ENCODE measurements at places on chromosomes 4 and X. TPM values are rescaled to one million over a fixed set of nuclear protein-coding genes. Genes with fewer than 3 reads are reported as not detected.

DNA sequence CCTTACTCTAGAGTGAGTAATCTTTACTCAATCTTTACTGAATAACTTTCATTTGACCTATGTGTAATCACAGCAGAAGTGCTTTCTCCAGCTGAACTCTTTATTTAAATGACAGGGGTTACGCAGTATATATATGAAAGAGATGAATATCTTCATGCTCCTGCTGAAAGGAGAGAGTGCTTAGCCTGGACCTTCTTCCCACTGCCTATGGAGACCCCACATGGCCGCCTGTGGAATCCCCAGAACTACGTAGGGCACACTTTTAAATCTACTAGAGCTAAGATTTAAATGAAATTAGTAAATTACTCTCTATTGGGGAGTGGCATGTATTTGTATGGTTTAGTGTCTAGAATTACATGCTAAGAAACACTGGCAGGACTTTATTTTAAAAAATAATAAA lies 391.2 kb downstream of the ANKRD50 start:
- DNase-seq, result no peak

DNA sequence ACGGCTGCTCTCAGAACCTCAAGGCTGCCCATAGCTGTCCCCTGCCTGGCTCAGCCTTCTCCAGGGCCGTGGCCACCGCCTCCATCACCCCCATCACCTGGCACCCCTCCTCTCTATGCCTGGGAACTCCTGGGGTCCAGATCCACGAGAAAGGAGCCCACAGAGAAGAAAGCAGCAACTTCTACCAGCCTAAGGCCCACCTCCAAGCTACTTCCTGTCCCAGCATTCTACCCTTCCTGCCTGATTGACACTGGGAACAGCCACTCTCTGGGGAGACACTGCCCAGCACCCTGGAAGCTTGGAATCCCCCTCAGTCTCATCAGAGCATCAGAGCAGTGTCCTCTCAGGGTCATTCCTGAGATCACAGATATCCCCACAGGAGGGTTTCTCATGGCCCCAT lies 36.9 kb upstream of the PROM1 start:
- DNase-seq, result no peak

GRCh38 chrX:18578546-18578945 lies 93.4 kb downstream of the RS1 start:
- DNase-seq, result no peak

Gene GPRASP2
- total RNA-seq, result 14.5 TPM

- DNase-seq, result no peak
Measured at GRCh38 chrX:108271397-108271787, 166.8 kb downstream of the COL4A6 start.

GRCh38 chr4:74874753-74875367 lies 58.1 kb upstream of the PARM1 start:
- DNase-seq, result peak; percentile 63

DNA sequence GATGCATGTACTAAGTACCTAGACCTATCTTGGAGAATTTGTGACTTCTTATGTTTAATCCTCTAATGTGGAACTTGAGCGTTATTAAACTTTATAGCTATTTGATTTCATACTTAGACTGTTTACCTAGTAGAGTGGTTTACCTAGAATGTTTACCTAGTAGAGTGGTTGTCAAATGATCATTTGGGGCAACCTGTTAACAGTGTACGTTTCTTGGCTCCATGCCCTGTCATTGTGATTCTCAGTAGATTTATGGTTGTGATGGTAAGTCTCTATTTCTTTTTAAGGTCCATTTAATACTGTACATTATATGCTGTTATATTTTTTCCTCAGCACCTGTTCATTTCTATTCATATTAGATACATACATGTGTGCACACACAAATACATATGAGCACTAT lies 233.0 kb upstream of the MAD2L1 start:
- DNase-seq, result no peak

DNA sequence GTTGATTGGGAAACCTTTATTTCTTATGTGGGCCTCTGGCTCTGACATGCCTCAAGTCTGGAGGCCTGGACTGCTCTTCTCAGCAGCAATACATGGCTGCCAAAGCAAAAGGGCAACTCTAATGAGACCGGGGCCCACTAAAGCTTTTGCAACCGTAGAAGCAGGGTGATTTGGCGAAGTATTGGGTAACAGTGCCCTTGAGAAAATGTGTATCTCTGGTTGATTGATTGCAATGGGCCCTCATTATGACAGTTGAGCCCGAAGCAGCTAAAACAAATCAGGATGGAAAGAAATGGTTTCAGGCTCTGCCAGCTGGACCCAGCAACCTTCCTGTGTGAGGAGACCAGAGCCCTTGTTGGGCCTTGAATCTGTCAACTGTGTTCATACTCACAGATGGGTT lies 73.4 kb downstream of the CLCN4 start:
- DNase-seq, result no peak

DNA sequence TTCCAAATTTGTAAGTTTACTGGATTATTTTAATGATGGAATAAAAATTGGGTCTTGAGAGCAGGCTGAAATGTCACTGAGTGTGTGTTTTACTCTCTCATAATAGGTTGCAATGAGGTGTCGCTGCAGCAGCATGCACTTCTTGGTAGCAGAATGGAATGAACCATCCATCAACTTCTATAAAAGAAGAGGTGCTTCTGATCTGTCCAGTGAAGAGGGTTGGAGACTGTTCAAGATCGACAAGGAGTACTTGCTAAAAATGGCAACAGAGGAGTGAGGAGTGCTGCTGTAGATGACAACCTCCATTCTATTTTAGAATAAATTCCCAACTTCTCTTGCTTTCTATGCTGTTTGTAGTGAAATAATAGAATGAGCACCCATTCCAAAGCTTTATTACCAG lies 2.6 kb downstream of the SAT1 start:
- no peak for DNase-seq

DNA sequence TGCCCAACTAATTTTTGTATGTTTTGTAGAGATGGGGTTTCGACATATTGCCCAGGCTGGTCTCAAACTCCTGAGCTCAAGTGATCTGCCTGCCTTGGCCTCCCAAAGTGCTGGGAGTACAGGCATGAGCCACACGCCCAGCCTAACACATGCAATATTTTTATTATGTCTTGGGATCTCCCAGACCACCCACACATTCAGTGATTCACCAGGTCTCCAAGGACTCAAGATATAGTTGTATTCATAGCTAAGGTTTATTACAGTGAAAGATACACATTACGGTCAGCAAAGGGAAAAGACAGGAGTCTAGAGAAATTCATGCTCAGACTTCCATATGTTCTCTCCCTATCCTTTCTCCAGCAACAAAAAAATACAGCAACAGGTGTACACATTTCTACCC lies 25.5 kb upstream of the FAM120C start:
- no peak for DNase-seq

Gene PALLD
- 38.6 TPM for total RNA-seq

DNA sequence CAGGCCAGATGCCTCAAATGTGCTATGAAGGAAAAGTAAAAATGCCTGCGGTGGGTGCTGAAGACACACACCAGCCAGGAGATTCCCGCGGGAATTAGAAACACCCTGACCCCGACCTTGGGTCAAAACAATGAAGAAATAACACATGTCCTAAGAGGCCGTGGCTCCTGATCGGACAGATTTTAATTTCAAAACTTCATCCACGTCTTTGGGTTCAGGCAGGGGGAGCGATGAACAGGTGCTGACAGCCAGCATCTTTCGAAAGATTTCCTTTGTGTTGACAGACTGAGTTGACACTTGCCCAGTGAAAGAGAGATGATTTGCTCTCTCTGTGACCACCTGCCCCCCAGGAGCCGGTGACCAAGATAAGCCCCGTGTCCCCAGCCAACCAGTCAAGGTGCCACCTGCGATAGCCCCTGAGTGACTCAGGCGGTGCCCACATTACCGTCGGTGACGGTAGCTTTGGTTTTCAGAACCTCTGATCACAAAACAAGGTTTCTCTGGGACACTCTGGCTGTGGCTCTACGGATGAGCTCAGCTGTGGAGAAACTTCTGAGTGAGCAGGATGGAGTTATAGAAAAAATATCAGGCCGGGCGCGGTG lies 11.0 kb upstream of the IL3RA start:
- no peak for DNase-seq

- no peak for DNase-seq
Measured at GRCh38 chrX:123256378-123256777, 72.3 kb downstream of the GRIA3 start.

Gene MAGEB18
- not detected for total RNA-seq

- no peak for DNase-seq
Measured at GRCh38 chr4:68462691-68463090, 15.4 kb downstream of the TMPRSS11E start.

DNA sequence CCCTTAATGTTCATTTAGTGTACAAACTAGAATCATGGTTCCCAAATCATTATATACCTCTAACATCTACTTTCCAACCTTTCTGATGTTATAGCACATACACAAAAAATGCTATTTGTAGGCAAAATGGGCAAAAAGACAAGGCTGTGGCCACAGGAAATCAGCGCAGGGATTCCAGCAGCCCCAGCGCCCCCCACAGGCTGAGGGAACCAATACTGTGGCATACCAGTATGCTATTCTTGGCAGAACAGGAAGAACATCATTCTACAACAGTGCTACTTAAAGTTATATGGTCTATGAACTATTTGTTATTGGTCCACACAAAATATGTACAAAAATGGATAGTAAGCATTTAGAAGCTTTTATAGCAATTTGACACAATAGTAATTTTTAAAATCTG lies 25.3 kb downstream of the STEEP1 start:
- DNase-seq, result no peak

Gene TRPC5OS
- not detected for total RNA-seq

Gene ERCC6L
- total RNA-seq, result 1.2 TPM

Gene TXK
- 0.87 TPM for total RNA-seq

GRCh38 chrX:47662144-47662657 lies 3.2 kb upstream of the UXT start:
- no peak for DNase-seq

GRCh38 chr4:76998251-76998901 lies 48.8 kb downstream of the SEPTIN11 start:
- DNase-seq, result no peak

DNA sequence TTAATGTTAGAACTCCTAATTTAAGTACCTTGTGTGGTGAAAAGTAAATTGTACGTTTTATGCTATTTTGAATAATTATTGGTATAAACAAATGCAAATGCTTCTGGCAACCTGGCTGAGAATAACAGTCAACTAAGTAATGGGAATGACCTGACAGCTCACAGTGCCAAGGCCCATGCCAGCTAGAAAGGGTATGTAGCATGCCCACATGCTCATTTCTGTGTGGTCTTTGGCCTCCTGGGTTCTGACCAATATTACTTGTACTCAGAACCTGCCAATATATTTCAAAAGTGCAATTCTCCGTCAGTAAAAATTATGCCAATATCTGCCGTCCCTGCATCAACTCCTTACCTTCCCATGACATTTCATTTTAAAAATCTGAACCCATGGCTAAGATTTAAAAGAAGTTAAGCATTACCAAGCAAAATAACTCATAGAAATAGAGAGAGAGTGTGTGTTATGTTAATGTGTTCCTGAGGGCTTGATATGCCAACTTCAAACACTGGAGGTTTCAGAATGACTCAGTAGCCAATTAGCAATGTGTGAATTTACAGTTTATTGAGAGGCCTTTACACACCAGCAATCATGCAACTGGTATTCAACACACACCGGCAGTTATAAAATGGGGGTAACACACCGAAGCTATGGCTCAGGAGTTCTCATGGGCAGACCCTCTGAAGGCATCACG lies 820.8 kb downstream of the FSTL5 start:
- DNase-seq, result no peak

- DNase-seq, result no peak
Measured at GRCh38 chr4:134243742-134244713, 42.4 kb upstream of the PABPC4L start.

- DNase-seq, result no peak
Measured at GRCh38 chr4:48331577-48332330, 9.6 kb upstream of the SLAIN2 start.

Gene HSFX4
- not detected for total RNA-seq

DNA sequence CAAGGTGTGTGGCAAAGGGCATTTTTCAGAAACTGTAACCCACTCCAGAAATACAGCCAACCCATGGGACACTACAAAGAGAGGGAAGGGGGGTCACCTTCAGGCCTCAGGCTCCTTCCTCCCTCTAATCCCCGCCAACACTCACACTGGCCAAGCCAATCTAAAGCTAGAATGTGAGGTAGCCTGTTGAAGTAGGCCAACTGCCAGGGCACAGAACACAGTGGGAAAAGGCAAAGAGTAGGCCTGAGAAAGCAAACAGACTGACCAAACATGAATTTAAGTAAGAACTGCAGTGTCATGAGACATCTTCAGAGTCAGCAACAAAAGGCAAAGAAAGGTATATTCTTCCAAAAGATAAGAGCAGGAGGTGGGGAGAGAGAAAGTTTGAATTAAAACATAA lies 289.0 kb downstream of the HNRNPD start:
- no peak for DNase-seq

DNA sequence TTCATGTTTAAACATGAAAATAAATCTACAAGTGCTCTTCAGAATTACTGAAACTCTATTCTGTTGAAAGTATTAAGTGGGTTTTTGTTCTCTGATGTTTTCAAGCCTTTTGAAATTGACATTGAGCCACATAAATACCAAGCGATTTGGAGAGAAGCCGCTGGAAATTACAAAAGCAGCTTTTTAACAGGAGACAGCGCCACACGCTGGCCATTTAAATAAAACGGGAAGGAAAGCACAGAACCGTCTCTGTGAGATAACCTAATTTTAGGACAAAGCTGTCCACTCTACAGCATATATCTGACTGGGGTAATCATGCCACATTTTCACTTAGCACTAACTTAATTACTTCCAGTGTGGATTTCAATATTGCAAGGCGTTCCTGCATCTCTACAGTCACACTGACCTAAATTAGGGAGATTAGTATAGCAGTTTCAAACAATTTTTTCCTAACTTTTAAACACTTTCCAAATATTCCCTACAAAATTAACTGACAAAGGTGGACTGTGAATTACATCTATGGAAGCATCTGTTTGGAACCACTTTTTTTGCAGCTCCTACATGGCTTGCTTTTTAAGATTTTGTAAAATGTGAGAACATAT lies 6.8 kb upstream of the ANOS1 start:
- no peak for DNase-seq

- no peak for DNase-seq
Measured at GRCh38 chr4:7799306-7799705, 140.4 kb downstream of the AFAP1 start.

Gene STARD8
- 12.7 TPM for total RNA-seq

DNA sequence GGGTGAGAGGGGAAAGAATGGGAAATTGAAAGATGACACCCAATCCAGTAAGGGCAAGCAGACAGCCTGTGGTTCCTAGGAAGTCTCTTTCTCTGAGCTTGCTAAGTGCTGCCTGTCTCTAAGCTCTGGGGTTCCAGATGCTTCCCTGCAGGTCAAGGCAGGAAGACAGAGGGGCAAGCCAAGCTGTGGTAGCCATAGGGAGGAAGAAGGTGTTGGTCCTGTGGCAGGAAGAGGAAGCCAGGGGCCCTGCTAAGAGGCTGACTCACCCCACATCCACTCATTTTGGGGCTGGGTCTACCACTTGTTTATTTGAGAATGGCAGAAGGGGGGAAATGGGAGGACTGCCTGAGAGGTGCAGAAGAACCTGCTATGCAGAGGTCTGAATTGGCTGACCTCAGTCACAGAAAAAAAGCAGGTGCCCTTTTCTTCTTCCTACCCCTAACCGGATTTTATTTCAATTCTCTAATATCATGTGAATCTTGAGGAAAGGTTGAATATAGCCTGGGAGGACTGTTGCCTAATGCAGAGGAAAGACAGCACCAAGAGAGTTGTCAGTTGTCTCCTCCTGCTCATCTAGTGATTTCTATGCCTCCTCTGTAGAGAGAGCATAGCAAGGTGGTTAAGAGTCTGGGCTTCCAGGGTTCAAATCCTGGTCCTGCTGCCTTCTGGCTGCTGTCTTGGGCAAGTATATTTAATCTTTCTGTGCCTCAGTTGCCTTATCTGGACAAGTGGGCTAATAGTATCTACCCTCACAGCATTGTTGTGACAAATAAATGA lies 27.4 kb downstream of the HOPX start:
- DNase-seq, result no peak
